ENCODE measurements at places on chromosomes 6 and 20.

GRCh38 chr6:88872962-88873361, 90.5 kb downstream of the RNGTT start:
- no peak for DNase-seq

- DNase-seq: no peak
These were observed 48.0 kb downstream of the NPEPL1 start for GRCh38 chr20:58740356-58741308.

DNA sequence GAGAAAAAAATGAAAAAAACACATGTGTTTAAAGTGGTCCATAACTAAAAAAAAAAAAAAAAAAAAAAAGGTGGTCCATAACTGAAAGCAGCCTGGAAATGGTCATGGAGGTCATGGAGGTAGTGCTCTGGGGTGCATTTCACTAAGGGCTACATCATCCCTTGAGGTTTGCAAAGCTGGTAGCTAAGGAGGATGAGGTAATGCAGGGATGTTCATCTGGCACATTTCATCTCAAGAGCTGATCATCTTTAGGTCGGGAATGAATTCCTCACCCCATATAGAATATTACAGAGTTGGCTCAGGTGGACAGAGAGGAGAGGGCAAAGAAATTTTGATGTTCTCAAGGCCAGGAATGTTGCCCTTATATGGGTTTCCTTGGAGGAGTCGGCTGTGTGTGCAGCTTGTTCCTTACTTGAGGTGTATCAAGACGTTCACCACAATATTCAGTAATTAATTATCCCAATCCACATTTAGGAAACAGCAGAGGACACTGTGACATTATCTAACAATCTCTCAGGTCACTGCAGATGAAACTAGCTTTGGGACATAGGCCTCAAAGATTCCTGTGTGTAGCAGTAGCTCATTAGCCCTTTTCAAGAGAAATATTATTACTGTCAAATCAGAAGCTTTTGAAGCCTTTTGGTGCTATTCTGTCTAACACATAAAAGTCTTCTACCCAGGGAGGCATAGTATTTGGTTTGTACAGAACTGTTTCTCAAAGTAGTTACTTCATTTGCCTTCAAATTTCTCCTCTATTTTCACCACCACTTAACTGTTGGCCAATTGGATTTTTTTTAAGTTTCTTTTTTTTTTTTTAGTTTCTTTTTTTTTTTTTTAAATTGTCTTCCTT, 46.8 kb downstream of the CYP24A1 start:
- no peak for DNase-seq

- DNase-seq: peak; percentile 33
These were observed 760 bp upstream of the IBTK start for GRCh38 chr6:82248273-82248735.

- no peak for DNase-seq
These were observed 180.5 kb upstream of the PMEPA1 start for GRCh38 chr20:57890202-57890800.

DNA sequence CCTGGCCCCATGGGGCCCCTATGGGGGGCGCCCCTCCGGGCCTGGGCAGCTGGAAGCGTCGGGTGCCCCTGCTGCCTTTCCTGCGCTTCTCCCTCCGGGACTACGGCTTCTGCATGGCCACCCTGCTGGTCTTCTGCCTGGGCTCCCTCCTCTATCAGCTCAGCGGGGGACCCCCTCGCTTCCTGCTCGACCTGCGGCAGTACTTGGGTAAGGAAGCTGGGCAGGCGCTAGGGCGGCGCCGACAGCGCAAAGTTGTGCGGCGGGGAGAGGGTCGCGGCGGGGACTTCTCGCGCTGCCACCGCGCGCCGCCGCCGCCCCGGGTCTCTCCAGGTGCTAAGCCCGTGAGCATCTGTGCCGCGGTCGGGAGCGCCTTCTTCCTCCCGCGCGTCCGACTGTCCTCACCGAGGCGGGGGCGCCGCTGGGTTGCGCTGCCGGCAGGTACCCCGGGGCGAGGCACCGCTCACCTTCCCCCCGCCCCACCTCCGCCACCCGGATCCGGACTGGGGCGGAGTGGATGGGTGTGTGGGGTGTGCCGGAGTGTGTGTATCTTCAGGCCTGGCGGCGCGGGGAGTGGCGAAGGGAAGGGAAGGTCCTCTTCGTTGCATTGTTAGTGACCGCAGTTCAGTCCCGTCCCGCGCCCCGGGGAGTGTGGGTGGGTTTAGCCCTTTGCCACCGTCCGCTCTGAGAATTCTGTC, 788 bp downstream of the UST start:
- peak; percentile 67 for DNase-seq
